ENCODE measurements at places on chromosomes 5 and 9.

- DNase-seq = no peak
Observed at GRCh38 chr5:76046741-76047140, 36.4 kb upstream of the SV2C start.

DNA sequence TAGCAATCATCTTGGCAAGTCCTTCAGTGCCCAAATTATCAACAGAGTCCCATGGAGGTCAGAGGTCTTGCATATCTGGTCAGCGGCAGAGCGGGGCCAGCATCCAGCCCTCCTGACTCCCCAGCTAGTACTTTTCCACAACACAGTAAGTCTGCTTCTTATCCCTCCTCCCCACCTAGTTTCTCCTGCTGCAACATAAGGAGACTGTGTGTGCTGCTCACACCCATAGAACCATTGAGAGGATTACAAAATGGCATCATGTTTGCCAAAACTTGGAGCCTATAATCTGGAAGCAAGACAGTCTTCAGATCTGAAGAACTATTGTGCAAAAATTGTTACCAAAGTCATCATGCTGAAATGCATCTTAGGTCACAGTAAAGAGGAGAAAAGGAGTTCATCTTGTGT lies 125.8 kb upstream of the ZNF366 start:
- no peak for DNase-seq

GRCh38 chr5:138177941-138178515 lies 402 bp downstream of the BRD8 start:
- DNase-seq = peak; percentile 30

- DNase-seq = no peak
Observed at GRCh38 chr5:103780794-103781193, 218.2 kb upstream of the NUDT12 start.

- no peak for DNase-seq
Observed at GRCh38 chr5:174312641-174313040, 267.1 kb downstream of the NSG2 start.

DNA sequence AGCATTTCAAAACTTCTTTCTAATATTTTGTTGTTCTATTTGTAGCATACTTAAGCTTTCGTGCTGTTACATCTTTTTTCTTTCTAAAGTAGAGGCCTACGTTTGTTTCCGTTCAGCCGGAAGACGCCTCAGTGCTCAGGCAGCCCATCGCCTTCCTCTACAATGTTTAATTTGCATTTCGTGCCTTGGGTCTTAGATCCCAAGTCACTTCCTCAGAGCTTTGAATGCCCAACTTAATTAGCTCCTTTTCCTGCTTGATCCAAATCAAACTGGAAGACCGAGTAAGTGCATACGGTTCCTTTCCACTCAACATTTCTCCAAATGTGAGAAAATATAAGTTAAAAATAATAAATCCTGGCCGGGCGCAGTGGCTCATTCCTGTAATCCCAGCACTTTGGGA lies 43.2 kb downstream of the MRPL36 start:
- no peak for DNase-seq

All from activated CD4-positive, alpha-beta T cell treated with anti-CD3 and anti-CD28 coated beads, Interleukin-2, amount 50 U/mL, for 16 hours (primary cell).